Fibroblast of lung (primary cell): ENCODE measurements at places on chromosomes 4 and X. TPM values are rescaled to one million over a fixed set of nuclear protein-coding genes. Genes with fewer than 3 reads are reported as not detected.

Gene RAB41
- polyA plus RNA-seq, result not detected in 2 replicates

Gene FAT4
- polyA plus RNA-seq, result 7.4 and 10.8 TPM in 2 replicates

Gene NUDT11
- 15.2 and 16.0 TPM in 2 replicates for polyA plus RNA-seq

Gene UCP1
- polyA plus RNA-seq, result not detected in 2 replicates

Gene TMPRSS11E
- polyA plus RNA-seq, result not detected in 2 replicates

Gene HSFX1
- 0.15 and 0.27 TPM in 2 replicates for polyA plus RNA-seq

Gene RASSF6
- 0.01 TPM in 1 of 2 replicates, not detected in the other for polyA plus RNA-seq

Gene S100G
- not detected in 2 replicates for polyA plus RNA-seq

Gene BMX
- not detected in 2 replicates for polyA plus RNA-seq

Gene CA5B
- polyA plus RNA-seq, result 11.6 and 16.3 TPM in 2 replicates

Gene KLB
- not detected in 2 replicates for polyA plus RNA-seq

Gene TCEAL1
- 24.5 and 28.5 TPM in 2 replicates for polyA plus RNA-seq

Gene TAF1
- 15.4 and 19.3 TPM in 2 replicates for polyA plus RNA-seq

Gene NEUROG2
- not detected in 2 replicates for polyA plus RNA-seq

Gene LNX1
- polyA plus RNA-seq, result 0.48 and 0.61 TPM in 2 replicates

GRCh38 chrX:21408307-21408706 lies 34.1 kb downstream of the CNKSR2 start:
- peak; percentile 3 for DNase-seq

- peak; percentile 51 for DNase-seq
These were observed 133.1 kb downstream of the CORIN start for GRCh38 chr4:47704693-47705325.

GRCh38 chr4:64305565-64306254 lies 103.5 kb downstream of the TECRL start:
- no peak for DNase-seq

GRCh38 chr4:121096629-121097028 lies 24.3 kb upstream of the NDNF start:
- peak; percentile 27 for DNase-seq

DNA sequence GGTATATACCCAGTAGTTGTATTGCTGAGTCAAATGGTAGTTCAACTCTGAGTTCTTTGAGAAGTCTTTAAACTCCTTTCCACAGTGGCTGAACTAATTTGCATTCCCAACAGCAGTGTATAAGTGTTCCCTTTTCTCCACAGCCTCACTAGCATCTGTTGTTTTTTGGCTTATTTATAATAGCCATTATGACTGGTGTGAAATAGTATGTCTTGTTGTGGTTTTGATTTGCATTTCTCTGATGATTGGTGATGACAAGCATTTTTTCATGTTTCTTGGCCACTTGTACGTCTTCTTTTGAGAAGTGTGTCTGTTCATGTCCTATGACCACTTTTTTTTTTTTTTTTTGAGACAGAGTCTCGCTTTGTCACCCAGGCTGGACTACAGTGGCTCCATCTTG lies 30.5 kb downstream of the GPR50 start:
- no peak for DNase-seq

DNA sequence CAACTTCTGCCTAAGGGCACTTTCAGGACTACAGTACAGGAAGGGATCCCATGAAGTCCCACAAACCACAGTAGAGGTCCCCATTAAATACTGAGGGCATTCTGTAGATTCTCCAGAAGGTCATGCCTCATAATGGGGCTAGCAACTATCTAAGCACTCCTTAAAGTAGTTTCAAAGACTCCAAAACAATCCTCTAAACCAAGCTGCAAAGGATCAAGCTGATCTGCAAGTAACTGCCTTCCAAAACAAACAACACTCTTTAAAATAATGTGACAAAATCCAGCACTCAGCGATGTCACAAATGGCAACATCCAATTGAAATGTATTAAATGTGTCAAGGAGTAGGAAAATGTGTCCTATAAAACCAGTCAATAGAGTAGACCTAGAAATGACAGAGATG lies 118.7 kb downstream of the FRYL start:
- no peak for DNase-seq

GRCh38 chr4:123257591-123257990 lies 139.0 kb upstream of the SPRY1 start:
- no peak for DNase-seq

GRCh38 chrX:11105080-11105479 lies 6.1 kb upstream of the HCCS start:
- peak; percentile 69 for DNase-seq

GRCh38 chr4:110003401-110004187 lies 90.9 kb downstream of the EGF start:
- DNase-seq, result no peak

DNA sequence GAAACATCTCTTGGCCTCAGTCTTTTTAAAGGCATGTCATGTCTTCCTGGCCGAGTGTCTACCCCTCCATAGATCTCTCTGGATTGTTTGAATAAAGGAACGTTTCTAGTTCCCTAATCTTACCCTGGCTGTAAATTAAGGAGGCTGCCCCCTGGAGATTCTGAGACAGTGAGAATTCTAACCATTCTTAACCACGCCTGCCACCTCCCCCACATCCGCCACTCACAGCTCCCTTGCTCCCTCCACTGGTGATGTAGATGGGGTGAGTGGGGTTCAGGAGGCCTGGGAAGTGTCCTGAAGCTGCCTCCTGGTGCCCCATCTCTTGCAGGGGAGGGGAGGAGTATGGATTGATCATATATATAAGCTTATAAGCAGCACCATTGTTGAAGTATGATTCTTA lies 48.0 kb upstream of the TRIM2 start:
- no peak for DNase-seq

GRCh38 chr4:151882072-151882803 lies 121.4 kb upstream of the GATB start:
- no peak for DNase-seq

GRCh38 chr4:14035076-14035475 lies 407.6 kb upstream of the BOD1L1 start:
- DNase-seq, result no peak

- no peak for DNase-seq
These were observed 4.2 kb upstream of the SLC9A6 start for GRCh38 chrX:135981010-135981409.

- DNase-seq, result peak; percentile 90
These were observed 18.8 kb upstream of the TMEM131L start for GRCh38 chr4:153447175-153447905.

DNA sequence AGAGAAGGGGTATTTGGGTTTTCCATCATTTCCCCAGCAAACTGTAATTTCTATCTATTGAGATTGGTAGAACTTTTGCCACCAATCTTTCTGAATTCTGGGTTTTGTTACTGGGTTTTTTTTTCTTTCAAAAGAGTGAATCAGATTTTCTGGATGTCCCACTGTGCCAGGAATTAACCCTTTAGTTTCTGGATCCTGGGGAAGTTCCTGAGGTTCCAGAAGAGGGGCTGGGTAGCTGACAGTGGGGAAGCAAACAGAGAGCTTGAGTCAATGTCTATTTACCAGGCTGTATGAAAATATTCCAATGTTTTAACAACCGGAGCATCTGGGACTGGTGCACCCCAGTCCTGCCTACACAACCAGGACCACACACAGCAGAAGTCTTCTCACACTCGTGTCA lies 25.8 kb upstream of the SOD3 start:
- DNase-seq, result no peak

DNA sequence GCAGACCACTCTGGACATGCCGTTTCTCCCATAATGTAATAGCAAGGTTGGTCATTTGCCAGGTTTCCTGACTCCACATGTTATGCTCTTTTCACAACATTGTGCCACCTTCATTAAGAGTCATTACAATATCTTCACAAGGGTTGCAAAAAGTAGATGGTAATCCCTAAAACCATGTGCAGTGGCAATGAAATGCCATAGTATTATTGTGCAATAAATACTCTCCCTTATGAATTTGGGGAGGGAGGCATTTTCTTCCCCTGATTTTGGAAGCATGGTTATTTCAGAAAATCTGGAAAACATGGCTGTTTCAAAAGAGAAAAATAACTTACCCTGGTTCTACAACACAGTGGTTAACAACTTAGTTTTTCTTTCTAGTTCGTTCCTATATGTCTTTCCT lies 75.1 kb downstream of the BLTP1 start:
- no peak for DNase-seq

GRCh38 chrX:55279832-55280231 lies 15.1 kb upstream of the PAGE3 start:
- DNase-seq, result no peak
